ENCODE measurements at places on chromosomes 5 and 9.

DNA sequence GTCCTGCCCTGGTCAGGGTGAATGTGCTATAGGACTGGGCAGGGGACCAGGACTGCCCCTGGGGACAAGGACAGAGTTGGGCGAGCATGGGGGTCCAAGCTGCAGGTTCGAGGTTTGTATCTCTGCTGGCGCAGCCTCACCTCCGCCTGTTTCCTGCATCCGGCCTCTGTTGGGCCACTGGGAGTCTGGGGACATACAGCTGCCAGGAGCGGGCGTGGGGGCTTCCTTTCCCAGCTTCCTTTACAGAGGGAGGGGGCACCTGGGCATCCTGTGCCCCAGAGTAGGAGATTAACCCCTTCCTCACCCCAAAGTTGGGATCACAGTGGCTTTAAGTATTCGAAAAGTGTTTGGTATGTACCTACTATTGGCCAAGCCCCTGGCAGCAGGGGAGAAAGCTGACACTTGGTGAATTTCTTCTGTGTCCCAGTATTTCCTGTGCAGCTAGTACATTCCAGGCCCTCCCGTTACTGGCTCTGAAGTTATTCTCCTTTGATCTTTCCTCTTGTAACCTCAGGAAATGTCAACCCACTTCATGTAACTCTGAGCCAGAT lies 19.0 kb downstream of the OLFML2A start:
- DNase-seq, result no peak

DNA sequence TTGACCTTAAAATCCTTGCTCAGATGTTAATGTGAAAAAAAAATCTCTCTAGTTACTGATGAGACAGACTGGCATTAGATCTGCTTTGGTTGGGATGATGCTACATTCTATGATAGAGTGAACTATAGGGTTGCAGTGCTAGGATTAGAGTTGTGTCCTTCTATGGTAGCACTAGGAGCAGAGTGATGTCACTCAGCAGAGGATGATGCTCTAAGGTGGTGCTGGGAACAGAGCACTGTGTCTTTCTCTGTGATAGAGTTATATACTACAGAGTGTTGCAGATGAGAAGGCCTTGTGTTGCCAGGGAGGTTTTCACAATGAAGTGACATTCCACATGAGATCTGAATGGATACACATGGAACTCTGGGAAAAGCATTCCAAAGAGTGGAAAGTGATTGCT lies 462.3 kb downstream of the CDH12 start:
- no peak for DNase-seq

- DNase-seq, result no peak
These were observed 31.2 kb upstream of the LRRC14B start for GRCh38 chr5:160173-160510.

- no peak for DNase-seq
These were observed 75.0 kb upstream of the ICE1 start for GRCh38 chr5:5347442-5347841.

DNA sequence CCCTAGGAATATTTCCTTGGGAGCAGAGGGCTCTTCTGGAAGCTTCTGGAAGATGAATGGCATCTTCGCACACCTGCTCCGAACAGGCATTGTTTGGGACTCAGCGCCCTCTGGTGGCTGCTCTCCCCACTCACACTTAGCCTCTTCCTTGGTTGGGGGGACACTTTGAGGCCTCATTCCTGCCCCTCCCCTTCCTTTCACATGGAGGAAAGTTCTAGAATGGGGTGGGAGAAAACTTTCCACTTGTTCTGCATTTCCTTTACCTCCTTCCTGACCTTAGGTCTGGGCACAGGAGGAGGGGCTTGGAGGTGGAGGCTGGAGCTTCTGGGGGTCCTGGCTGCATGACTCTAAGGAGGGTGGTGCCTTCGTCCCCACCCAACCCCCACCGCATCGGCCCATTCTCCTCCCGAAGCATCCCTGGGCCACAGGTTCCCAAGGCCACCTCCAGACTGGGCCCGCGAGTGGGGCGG lies 19.3 kb upstream of the SMIM32 start:
- DNase-seq, result peak; percentile 7

DNA sequence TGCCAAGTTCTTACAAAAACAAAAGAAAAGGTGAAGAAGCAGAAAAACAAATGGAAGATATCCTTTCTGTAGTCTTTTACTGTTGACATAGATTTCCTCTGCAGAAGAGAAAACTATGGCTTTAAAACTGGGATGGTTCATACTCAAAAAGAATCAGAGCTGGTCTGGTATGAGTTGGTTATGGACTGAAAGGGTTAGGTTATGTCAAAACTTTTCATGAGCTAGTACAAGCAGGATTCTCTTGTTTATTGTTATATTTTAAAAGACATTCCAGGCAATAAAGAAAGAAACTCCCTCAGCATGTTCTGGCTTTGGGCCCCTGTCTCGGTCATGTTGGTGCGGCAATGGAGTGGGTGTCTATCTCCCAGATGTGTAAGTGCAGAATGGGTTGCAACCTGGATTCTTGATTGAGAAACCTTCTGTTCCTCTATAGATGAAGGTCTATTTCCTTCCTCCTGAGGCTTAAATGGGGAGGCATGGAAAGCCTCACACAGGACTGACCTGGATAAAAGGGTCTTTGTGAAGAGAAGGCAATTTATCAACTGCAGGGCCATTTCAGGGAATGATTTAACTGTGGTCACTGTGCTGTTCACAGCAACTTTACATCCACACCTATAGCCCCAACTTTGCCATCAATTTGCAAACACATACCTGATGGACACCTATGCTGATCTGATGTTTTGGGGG lies 209.6 kb upstream of the TNC start:
- no peak for DNase-seq

- DNase-seq, result no peak
These were observed 50.8 kb downstream of the ITGA1 start for GRCh38 chr5:52838326-52839015.

- no peak for DNase-seq
These were observed 452.3 kb downstream of the ZSWIM6 start for GRCh38 chr5:61784341-61784740.

DNA sequence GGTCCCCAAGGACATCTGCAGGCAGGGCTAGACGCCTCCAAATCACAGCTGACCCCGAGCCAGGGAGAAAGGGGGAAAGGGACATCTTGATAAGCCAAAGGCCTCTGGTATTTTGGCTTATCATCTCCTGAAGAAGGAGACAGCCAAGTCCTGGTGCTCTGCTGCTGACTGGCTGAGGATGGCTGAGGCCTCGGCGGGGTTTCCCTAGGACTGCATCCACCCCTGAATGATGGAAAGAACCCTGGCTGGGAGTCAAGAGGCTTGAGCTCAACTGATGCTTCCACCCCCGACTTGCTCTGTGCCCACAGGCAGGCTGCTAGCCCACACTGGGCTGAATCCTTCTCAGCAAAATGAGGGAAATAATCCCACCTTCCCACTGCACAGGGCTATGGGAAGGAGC lies 30.9 kb upstream of the HRH2 start:
- DNase-seq, result no peak

DNA sequence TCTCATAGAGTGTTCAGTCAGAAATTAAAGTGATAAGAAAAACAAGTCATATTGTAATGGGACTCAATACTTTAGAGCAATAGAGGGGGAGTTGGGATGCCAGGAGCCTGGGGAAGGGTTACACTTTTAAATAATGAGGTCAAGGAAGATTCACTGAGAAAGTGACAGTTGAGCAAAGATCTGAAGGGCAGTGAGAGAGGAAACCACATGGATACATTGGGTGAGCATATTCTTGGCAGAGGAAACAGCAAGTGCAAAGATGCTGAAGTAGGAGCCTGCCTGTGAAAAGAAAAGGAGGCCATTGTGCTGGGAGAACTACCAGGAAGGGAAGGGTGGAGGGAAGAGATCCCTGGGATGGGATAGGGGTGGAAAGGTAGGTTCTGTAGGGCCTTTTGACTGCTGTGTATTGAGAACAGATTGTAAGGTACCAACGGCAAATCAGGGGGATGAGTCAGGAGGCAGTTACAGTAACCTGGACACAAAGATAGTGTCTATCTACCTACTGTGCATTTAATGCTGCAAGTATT lies 79.4 kb downstream of the PAM start:
- DNase-seq, result no peak

DNA sequence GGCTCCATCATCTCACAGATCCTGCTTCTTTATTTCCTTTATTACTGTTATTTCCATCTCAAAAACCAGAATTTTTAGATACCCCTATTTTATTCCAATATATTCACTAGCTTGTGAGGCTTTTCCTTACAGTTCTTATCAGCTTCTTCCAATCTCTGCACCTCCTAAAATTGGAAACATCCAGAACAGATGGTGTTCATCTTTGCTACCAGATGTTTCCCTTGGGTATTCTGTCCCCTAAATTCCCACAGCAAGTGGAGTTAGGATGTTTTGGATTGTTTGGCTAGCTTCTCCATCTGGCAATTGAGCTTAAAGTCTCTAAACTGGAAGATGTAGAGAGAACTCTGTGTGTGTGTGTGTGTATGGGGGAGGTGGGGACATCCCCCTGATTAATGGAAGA lies 580.4 kb downstream of the DTWD2 start:
- DNase-seq, result no peak

DNA sequence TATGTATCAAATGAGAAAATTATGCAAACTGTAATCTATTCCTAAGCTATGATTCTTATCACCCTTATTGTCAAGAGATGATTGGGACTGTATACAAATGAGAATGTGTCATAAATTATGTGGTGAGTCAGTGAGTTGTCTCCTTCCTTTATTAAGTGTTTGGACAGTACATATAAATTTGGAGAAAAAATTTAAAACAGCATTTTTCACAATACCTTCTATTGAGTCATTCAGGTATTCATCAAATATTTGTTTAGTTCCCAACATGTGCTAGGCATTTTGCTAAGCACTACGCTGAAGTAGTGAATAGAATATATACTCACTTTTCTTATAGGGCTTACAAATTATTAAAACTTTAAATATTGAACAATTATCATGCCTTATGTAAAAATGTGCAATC lies 36.3 kb upstream of the PTPRD start:
- DNase-seq, result no peak

DNA sequence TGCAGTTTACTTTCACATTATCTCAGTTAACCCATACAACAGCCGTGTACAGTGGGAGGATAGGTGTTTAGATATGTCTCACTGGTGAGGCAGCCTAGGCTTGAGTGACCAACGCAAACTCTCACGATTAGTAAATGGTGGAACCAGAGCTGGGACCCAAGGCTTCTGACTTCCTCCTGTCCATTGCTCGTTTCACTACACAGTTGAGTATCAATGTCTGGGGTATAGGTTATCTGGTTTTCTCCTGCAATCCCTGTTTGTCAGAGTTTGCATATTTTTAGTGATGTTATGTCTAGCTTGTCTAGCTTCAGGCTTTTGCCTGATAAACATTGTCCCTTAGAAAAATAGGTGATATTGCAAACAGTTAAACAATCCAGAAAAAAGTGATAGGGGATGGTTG lies 62.6 kb downstream of the NUP214 start:
- no peak for DNase-seq

- no peak for DNase-seq
These were observed 31.4 kb upstream of the MYOT start for GRCh38 chr5:137836298-137836697.

DNA sequence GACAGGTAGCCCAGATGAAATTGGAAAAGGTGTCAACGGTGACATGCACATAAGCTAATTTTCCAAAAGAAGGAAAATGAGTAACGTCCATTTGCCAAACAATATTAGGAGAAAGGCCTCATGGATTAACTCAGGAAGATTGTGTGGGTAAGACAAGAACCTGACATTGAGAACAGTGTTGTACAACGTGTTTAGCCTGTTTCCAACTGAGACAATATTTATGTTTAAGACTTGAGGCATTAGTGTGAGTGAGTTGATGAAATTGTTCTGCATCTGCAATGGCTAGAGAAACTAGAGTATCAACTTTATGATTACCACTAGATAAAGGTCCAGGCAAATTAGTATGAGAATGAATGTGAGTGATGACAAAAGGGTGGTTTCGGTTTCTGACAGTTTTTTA lies 191.3 kb upstream of the RAI14 start:
- DNase-seq, result no peak

- no peak for DNase-seq
These were observed 9.6 kb upstream of the MSX2 start for GRCh38 chr5:174714751-174715150.
